Kidney (tissue), 22 donors: ENCODE measurements at places on chromosomes 1 and 21. TPM values are rescaled to one million over a fixed set of nuclear protein-coding genes. Genes with fewer than 3 reads are reported as not detected.

GRCh38 chr1:65395887-65396612 lies 24.4 kb upstream of the LEPR start:
- H3K36me3 ChIP-seq, result no peaks in the 10 kb centered on the region
- no peaks in the 10 kb centered on the region for H3K27me3 ChIP-seq
- no peak overlapping the region for H3K27ac ChIP-seq
- DNase-seq, result no peak
- H3K4me3 ChIP-seq, result no peak overlapping the region
- no peaks in the 10 kb centered on the region for H3K4me1 ChIP-seq

GRCh38 chr1:205883792-205884191 lies 33.9 kb upstream of the PM20D1 start:
- no peak overlapping the region for H3K4me3 ChIP-seq
- no peaks in the 10 kb centered on the region for H3K36me3 ChIP-seq
- DNase-seq, result no peak
- H3K4me1 ChIP-seq, result no peaks in the 10 kb centered on the region

Gene BACE2
- total RNA-seq, result 65.7 TPM

Gene GJB5
- total RNA-seq, result not detected
